Activated CD4-positive, alpha-beta T cell treated with anti-CD3 and anti-CD28 coated beads, Interleukin-2, amount 10 ng/mL, durations not matched to agents 7 days and 5 days (primary cell): ENCODE measurements at places on chromosomes 7 and 10. TPM values are rescaled to one million over a fixed set of nuclear protein-coding genes. Genes with fewer than 3 reads are reported as not detected.

The MPP7 gene
- total RNA-seq: 20.2 TPM

DNA sequence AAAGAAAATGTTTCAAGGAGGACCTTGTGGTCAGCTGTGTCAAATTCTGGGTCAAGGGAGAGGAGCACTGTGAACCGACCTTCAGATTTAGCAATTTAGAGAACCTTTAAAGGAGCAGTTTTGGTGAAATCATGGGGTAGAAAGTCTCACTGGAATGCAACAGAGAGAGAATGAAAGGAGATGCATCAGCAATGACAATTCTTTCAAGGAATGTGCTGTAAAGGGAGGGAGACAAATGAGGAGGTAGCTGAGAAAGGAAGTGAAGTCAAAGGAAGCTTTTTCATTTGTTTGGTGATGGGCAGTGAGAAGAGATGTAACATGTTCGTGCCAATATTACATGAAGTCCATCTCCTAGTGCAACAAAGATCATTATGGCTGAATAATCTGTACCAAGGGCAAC is 166.0 kb downstream of the TSPAN12 start:
- DNase-seq: no peak

GRCh38 chr10:62853710-62854109 is 37.5 kb upstream of the EGR2 start:
- DNase-seq: peak; percentile 33

GRCh38 chr7:103391976-103392375 is 44.5 kb downstream of the PSMC2 start:
- no peak for DNase-seq

DNA sequence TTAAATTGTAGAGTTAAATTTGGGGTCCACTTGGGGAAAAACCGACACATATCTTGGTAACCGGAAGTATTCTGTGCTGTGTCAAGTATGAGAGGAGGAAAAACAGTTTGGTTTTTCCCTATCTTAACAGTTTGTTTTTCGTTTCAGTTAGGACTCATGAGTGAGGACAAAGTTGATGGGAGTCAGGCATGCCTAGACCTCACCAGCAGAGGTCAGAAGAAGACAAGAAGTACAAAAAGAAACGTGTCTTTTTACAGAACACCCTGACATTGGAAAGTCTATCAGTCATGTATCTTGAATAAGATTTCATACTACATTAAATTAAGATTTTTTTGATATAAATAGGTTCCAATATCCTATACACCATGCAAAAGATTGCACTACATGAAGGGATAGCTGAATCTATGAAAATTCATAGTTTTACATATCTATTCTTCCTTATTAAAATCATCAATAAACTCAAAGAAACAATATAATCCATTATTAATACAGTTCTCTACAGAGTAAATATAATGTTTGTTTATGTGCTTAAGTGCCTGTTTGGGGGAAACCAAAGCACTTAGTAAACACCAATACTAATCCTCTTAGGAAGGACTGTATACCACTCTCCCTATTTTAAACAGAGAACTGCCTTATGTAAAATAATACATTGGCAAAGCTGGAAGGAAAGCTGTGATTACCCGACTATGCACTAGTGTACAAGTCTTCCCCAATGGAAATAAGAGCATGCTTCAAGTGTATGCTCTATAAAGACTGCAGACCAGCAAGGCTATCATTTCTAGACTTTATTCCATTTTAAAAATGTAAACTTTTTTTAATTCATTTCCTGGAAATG is 95.6 kb downstream of the USP6NL start:
- peak; percentile 70 for DNase-seq

DNA sequence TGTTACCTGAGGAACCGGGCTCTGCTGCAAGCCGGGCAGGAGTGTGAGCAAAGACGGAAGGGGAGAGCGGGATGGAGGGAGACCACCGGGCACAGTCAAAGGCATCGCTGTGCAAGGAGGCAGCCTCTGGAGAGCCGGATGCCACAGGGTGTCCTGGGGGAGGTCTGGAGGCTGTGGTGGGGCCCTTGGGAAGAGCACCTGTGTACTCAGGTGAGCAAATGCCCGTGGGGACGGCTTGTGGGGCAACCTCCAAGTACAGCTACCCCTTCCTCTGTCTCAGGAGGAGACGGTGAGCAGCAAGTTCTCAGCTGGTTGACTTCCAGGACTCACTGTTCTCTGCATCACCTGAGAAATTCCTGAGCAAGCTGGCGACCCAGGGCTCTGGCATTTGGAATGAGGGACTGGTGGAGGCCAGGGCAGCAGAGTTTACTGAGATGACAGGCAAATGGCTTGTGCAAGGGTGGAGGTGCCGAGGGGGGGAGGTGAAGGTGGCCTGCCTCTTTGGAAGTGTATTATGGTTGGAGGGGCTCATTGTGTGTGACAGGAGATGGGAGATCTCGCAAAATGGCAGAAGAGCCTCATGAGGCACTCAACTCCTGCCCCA is 345.2 kb upstream of the SHH start:
- no peak for DNase-seq

The ELOVL3 gene
- total RNA-seq: not detected
